ENCODE measurements at places on chromosomes 2 and 18.

- no peak for DNase-seq
Observed at GRCh38 chr2:127609031-127609751, 36.8 kb upstream of the GPR17 start.

DNA sequence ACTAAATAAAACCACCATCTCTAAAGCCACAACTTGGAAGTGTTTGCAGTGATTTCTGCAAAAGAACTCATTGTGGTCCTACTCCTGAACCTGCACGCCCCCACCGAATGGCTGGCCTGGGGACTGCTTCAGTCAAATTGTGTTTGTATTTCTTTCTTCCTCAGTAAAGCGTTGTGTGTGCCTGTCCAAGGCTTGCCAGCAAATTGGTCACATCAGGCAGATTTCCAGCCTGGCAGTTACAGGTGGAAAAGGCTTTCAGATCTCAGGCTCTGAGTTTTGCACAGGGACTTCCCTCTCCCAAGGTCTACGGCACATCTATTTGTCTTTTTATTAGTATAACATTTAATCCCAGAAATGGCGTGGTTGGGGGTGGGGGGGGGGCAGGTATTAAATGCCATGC is 54.0 kb upstream of the NOSTRIN start:
- no peak for DNase-seq

DNA sequence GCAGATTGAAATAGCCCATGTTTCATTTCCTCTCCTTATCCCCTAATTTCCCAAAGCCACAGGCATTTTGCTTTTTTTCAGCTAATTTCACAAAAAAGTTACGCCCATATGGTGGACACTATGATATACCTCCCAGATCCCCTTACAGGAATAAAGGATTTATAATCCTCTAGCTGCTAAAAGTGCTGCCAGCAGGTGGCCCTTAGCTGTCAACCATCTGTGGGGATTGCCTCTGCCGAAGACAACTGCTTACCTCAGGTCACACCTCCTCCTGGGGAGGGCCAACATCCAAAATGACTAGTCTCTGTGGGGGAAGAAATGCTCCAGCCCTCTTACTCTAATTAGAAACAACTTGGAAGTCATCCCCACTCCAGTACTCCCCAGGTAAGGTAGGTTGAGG is 61.0 kb upstream of the EPB41L3 start:
- DNase-seq, result no peak

DNA sequence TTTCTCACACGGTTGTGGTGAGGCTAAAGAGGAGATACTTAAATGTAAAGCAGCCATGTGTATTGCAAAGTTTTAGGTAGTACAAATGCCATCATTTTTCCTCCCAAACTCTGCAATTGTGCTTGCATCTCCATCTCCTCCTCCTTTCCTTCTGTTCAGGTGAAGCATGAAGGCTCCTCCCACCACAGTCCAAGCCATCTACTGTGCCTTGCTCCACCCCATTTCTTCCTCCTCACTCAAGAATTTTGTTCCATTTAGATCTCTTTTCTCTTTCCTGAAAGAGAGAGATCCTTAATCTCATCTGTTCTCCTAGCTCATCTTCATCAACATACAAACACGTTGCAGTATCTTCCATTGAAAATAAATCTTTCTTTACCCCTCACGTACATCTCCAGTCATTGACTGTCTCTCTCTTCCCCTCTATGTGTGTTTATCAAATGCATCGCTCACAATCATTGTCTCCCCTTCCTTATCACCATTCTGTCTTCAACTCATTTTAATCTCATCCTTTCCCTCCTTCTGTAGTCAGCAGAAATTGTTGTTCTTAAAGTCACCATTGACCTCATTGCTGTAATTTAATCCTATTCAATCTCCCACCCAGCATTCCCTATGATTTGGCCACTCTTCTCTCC is 392.1 kb downstream of the RAD51AP2 start:
- DNase-seq, result no peak

- DNase-seq, result no peak
Observed at GRCh38 chr2:3523551-3524041, 4.3 kb upstream of the ADI1 start.

DNA sequence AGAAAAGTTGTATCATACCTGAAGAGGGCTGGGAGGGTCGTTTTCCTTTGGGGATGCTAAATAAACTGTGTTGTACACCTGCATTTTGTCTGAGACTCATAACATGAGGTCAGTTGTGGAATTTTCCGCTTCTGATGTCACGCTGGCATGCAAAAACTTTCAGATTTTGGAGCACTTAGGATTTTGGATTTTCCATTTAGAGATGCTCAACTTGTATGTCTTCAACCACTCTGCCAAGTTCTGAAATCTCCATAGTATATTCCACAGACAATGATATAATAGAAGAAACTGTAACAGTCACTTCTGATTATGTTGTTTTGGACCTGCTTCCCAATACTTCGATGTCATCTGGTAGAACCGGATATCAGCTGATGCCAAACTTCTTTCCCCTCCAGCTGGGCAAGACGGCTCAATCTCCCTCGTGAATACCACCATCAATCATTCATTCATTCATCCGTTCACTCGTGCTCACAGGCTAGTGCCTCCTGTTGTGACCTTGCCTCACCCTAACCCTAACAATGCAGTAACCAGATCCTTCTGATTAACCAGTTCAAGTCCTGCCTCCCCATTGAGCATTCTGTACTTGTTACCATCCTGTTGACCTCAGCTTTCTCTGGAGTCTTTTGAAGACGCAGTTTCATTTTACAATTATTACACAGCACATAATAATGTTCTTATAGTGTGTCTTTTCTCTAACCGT is 5.3 kb upstream of the PLEKHH2 start:
- no peak for DNase-seq

DNA sequence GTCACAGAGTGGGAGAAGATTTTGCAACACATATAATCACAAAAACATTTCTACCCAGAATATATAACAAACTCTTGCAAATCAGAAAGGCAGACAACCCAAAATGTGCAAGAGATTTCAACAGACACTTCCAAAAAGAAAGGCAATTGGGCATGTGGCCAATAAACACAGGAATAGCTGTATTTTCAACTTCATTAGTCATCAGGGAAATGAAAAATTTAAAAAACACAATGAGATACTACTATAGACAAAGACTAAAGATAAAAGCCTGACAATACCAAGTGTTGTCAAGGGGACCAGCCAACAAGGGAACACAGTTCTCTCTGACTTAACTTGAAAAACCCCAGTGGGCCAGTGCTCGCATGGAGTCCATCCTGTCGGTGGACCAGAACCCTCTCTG is 40.5 kb downstream of the MTHFD2 start:
- no peak for DNase-seq

DNA sequence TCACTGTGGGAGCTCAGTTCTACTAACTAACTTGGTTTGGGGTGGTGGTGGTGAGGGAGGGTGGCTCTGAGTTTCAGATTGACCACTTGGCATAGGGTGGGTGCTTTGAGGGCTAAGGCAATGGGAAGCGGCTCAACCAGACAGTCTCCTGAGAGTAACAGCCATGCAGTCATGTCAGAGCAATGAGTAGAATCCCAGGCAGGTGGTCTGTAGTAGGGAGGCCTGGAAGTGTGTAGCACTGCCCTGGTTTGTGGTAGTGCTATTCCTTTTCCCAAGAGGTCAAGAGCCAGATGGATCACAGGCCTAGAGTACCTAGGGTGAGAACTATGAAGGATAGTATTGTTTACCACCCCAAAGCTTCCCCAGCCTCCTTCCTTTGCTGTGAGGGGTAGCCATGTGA is 18.7 kb upstream of the RAPH1 start:
- no peak for DNase-seq

DNA sequence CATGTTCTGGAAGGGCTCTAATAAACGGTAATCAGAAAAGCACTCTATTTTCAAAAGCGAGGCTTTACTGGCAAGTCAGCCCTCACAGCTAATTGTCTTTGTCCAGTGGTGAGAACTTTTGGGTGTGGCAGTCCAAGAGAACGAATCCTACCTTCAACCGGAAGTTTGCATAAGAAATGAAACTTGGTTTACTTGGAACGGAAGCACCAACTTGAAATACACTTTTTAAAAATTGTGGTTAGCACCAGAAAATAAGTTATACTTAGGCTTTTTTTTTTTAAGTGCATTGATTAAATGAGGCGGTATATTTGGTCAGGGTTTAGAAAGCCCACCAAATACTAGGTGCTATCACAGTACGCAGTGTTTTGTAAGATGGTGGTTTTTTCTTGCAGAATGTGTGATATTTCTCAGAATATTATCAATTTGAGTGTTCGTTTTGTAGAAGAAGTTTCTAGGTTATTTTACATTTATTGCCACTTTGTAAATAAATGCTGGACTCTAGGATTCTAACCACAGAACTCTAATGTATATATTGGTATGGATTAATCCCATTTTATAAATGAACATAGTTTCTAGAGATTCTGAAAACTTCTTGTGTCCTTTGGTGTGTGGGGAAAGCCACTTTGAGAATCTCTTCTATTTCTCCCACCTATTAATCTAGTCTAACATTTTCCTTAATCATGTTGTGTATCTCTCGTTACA is 1.2 kb downstream of the MYL12A start:
- no peak for DNase-seq

GRCh38 chr18:58527952-58528287 is 101.0 kb downstream of the ALPK2 start:
- no peak for DNase-seq

DNA sequence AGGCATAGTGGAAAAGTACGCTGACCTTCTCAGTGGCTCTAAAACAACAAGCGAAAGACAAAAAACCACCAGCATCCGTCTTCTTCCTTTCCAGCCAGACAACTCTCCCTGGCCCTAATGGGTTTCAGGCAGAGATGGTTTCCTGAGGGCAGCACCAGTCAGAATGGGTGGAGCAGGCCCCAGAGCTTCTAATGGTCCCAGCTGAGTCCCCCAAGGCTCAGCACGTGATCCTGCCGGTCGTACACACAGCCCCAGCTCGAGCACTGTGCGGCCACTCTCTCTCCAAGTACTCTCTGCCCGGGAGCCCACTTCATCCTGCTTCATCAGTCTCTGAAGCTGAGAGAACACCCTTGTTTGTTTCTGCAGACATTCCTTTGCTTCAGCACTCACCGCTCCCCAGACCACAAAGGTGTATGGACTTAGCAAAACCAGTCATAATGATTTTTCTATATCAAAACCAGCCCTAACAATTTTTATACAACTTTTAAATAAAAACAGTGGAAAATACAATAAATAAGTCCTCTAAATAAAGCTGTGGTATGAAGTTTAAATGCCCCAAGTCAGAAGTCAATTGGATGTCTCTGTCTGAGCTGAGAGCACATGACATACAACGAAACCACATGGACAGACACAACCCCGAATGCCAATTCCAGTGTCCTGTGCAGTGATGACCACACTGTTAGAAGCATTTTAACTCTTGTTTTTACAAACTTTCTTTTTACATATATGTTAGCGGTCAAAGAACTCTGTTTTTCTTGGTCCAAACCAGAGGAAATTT is 63.9 kb downstream of the PARD6G start:
- no peak for DNase-seq

DNA sequence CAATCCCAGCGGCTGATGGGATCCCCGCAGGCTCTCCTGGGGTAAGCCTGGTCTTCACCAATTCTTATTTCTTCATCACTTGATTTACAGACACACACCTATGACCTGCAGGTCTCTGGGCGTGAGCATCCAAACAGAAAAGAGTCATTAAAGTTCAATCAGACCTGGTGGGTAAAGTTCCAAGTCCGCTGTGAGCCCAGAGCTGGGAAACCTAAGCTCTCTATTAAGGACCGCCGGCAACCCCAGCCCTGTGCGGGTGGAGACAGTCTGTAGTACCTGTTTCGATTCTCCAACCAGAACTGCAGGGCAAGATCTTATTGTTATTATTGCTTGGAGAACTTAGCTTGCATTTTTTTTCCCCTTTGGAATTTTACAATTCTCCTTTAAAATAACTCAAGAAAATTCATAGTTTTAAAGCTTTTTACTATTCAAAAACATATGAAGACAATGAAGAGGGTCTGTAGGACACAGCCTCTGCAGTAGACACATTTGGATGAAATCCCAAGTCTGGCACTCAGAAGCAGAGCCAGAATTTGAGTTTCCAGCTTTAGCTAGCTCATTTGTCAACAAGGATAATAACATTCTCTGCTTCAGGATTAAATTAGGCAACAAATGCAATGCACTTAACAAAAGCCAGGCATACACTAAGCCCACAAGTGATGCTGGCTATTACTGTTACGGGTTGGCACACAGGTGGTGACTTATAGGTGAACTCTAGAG is 376.4 kb downstream of the INSIG2 start:
- DNase-seq, result no peak

DNA sequence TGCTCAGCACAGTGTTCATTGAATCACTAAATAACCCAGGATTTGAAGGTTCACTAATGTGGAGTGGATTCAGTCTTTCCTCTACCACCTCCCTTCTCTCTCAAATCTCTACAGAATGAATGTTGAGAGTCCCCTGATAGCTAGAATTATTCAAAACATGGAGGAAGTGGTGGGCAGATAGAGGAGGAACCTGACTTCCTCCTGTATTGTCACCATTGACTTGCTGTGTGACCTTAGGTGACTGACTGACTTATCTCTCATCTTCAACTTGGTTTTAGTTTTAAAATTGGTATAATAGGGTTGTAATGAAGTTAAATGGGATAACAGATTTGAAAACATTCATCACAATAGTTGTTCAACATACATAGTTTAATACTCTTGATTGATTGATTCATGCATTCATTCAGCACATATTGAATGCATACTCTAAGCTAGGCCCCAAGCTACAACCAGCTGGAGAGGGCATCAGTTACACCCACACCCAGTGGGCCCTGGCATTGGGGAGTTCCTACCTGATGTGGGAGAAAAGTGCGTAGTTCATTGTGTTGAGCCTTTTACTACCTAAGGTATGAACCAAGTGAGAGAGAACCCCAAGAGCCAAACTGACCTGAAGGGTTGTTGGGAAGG is 96.0 kb downstream of the WDR7 start:
- DNase-seq, result peak; percentile 19

GRCh38 chr2:73007991-73008765 is 63.3 kb downstream of the SFXN5 start:
- DNase-seq, result no peak

DNA sequence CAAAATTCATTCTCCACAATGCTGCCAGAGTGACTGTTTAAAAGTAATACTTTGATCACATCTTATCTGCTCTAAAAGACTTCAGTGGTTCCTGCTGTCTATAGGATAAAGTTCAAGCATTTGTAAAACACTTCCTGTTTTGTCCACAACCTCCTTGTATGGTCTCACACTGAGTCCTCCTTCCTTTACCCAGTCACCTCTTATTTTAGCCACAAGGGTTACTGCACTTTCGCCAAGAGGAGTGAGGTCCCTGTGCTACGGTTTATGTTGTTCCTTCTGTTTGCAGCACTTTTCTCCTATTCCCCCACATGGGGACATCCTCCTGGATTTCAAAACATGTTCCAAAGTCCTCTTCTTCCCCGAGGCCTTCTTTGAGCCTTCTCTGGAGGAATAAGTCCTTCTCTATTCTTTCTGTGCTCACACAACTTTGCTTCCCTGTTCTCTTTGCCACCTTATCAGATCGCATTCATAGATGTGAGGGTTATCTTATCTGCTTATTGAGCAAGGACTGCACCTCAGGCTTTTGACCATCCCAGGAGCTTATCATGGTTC is 112.2 kb upstream of the NABP1 start:
- DNase-seq, result no peak
